Stimulated activated naive CD8-positive, alpha-beta T cell treated with anti-CD3 and anti-CD28 coated beads, Interleukin-15, amount 100 ng/mL, for 72 hours (primary cell): ENCODE measurements at places on chromosomes 11 and 22.

DNA sequence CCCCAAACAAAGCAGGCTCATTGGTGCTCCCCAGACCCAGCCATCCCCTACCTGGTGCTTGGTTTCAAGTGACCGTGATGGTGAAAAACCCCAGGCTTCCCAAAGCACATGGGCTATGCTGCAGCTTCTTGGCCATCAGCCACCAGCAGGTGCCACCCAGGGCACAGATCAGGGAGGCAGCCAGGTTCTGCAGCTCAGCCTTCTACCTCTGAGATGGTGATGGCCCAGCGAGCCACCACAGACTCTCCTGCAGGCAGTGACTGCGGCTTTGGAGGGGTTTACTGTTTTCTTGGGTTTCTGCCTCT lies 70.0 kb upstream of the ALX4 start:
- DNase-seq: no peak

DNA sequence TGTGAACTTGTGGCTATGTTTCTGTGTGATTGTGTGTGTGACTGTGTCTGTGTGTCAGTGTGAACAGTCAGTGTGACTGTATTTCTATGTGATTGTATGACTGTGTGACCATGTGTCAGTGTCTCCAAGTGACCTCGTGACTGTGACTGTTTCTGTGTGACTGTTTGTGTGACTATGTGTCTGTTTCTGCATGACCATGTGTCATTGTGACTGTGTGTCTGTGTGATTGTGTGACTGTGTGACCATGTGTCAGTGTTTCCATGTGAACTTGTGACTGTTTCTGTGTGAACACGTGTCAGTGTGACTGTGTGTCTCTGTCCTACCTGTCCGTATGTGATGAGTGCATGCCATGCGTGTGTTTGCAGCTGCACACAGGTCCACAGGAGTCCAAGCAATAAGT lies 8.8 kb upstream of the PKNOX2 start:
- DNase-seq: no peak

DNA sequence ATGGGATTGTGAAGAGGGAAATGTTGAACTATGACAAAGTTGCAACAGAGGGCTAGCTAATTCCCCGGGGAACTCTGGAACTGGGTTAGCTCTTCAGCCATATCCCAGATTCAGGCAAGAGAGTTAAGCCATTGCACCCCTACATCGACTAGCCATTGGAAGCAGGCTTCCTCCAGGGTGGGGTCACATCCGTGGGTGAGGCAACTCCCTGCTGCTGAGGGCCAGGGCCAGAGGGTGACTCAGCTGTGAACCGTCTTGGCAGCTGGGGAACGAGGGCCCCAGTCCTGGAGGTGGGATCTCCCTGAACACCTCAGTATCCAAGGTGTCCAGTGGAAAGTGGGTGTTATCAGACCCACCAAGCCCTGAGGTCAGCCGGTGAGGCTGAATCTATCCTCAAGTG lies 41.1 kb downstream of the RPS6KA4 start:
- DNase-seq: no peak

GRCh38 chr11:116800610-116801009 lies 8.9 kb upstream of the APOA5 start:
- DNase-seq: no peak

GRCh38 chr11:46308631-46309419 lies 31.4 kb downstream of the CREB3L1 start:
- DNase-seq: peak; percentile 66

- no peak for DNase-seq
These were observed 1.1 kb upstream of the CNGA4 start for GRCh38 chr11:6237761-6238302.

GRCh38 chr11:104967534-104968354 lies 630 bp downstream of the CASP4 start:
- DNase-seq: no peak

DNA sequence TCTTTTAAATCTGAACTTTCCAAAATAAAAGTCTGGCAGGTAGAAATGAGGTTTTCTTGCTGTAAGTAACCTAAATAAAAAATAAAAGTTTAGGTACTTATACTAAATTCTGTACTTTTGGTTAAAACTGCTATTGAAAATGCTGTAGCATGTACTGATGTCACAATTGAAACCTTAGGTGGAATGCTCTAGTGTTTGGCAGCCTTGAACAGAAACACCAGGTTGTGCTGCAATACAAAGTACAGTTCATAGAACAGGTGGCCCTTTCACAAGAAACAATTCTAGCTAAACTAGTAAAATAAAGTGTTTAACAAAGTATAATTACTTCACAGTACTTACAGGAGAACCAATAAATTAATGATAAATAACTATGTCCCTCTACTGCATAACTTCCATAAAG lies 25.1 kb downstream of the NPAT start:
- no peak for DNase-seq

DNA sequence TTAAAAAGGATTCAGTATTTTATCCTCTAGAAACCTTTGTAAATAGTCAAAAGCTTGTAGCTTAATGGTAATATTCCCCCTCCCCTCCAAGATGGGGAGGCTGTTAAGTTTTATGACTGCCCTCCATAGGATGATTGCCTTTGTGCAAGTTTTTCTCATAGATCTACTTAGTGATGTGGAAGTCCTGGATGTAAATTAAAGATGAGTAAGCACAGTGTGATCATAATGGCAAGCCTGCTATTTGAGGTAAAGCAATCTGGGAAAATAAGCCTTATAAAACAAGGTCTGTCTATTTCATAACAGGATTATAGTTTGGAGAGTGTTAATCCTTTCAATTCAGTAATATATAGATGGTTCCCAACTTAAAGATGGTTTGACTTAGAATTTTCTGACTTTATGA lies 216.3 kb downstream of the DDX10 start:
- no peak for DNase-seq

GRCh38 chr11:112017538-112017937 lies 7.7 kb upstream of the DLAT start:
- no peak for DNase-seq

GRCh38 chr11:36540998-36541397 lies 26.8 kb upstream of the RAG1 start:
- DNase-seq: peak; percentile 24

DNA sequence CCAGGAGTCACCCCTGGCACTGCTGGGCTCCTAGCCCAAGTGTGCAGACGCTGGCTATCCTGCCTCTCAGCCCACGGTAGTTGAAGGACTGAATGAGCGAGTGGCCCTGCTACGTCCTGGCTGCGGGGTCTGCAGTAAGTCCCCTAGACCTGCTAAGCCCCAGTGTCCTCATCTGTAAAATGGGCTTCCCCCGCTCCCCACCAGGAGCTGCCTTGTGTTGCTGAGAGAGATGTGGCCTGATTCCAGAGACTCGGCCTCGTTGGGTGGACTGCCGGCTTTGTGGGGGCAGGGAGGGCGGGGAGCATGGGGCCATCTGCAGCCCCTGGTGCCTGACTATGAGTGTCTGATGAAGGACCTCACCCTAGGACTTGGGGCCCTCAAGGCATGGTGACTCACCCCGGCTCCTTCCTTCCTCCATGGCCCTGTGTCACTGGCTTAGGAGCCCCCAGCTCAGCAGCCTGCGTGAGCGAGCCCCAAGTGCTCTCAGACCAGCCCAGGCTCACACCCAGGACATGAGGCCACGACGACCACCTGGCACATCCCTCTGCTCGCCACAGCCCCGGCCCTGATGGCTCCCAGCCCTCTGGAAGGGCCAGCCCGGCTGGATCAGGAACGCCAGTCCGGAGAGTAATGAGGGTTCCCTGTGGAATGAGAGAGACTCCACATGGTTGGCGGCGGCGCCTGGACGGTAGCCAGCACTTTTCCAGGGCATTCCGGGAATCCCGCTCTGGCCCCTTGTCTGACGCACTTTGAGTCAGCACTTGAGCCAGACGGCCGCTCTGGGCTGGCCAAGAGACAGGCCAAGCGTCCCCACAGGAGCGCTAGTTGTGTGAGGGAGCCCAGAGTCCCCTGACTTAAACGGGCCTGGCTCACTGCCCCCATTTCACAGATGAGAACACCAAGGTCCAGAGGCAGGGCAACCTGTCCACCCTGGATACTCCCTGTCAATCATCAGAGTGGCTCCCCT lies 50.5 kb upstream of the SHISAL1 start:
- no peak for DNase-seq

- DNase-seq: no peak
These were observed 1.1 kb upstream of the PITPNB start for GRCh38 chr22:27919942-27920755.

GRCh38 chr22:38850941-38851849 lies 7.4 kb upstream of the NPTXR start:
- no peak for DNase-seq

DNA sequence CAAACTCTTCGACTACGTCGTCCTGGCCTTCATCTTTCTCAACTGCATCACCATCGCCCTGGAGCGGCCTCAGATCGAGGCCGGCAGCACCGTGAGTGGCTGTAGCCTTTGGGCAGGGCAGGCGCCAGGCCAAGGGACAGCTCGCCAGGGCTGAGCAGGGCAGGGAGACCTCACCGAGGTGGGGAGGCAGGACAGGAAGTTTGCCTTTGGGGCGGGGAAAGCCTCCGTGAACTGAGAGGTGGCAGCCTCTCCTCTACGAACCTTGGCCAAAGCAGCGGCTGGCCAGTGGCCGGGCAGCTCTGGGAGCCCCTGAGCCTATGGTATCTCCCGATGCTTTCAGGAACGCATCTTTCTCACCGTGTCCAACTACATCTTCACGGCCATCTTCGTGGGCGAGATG lies 93.2 kb downstream of the CACNA1I start:
- no peak for DNase-seq

DNA sequence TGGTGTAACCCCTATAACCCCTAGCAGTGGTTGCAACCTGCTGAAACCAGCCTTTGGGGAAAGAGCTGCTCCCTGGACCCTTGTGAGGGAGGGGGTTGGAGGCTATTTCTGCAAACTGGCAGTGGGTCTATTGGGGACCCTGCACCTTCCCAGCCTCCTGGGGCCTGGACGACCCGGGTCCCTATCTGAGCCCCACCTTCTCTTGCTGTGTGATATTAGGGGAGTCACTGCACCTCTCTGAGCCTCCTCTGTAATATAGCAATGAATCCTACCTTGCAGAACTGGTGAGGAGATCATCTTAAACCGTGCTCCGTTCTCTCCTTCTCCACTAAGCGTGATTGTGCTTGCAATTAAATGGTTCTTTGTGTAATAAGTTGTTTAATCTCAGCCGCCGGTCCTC lies 24.0 kb upstream of the MPPED1 start:
- DNase-seq: no peak

DNA sequence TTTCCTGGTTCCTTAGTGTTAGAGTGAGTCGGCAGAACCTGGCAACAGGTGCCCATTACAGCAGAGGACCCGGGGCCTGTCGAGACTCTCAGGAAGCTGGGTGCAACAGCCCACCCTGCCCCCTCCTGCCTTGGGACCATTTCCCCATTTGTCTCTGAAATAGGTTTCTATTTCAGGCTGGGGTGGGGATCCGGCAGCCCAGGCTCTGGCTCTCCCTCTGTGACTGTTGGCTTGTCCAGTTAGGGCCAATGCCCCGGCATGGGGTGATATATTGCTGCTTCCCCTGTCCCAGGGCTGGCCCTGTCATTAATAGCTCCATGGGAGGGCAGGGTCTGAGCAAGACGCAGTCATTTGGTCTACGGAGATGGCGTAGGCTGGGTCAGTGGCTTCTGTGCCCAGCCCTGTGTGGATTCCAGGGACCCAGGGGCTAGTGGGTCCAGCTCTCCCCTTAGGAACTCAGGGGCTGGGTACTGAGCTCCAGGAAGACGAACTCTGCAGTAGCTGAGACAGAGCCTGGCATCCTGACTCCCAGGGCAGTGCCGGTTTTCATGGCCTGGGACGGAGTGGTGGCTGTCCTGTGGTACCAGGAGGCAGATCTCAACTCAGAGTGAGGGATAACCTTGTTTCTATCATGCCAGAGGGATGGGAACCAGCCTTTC lies 2.7 kb downstream of the P2RY6 start:
- no peak for DNase-seq

DNA sequence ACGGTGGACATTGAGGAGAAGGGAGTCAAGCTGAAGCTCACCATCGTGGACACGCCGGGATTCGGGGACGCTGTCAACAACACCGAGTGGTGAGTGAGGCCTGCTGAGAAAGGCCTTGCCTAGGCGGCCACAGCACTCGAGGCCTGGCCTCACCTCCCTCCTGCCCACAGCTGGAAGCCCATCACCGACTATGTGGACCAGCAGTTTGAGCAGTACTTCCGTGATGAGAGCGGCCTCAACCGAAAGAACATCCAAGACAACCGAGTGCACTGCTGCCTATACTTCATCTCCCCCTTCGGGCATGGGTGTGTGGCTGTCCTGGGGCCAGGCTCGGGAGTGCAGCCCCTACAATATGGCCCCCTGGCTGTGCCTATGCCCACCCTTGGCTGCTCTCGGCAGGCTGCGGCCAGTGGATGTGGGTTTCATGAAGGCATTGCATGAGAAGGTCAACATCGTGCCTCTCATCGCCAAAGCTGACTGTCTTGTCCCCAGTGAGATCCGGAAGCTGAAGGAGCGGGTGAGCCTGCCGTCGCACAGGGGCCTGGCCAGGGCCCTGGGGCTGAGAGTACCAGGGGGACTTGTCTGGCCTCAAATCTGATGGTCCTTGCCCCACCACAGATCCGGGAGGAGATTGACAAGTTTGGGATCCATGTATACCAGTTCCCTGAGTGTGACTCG lies 3.0 kb upstream of the GP1BB start:
- DNase-seq: no peak

- no peak for DNase-seq
These were observed 937 bp upstream of the FAM168A start for GRCh38 chr11:73598719-73599379.

GRCh38 chr22:37633089-37633624 lies 6.3 kb upstream of the SH3BP1 start:
- peak; percentile 93 for DNase-seq

DNA sequence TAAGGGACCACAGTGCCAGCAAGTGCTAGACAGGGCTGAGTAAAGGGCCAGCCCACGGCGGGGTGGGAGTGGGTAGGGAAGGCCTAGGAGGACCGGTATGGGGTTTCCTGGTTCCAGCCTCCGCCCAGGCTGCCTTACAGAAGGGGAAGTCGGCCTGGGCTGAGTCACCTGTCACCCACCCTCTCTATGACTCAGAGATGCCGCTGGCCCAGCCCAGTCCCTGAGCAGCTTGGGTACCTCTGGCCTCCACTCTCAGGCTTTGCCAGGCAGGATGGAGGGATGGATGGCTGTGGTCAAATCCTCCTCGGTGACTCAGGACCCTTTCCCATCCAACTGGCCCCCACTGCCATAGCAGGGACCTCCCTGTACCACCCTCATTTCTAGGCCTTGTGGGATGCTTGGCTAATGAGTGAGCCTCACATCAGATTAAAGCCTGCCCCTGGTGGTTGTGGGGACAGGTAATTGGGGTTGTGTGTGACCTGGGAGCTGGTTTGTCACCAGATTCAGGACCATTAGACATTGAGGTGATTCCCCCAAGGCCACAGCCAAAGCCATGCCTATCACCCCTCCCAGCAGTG lies 13.9 kb downstream of the SLC35E4 start:
- peak; percentile 70 for DNase-seq

- DNase-seq: no peak
These were observed 10.4 kb upstream of the CD81 start for GRCh38 chr11:2366733-2367132.

GRCh38 chr22:31995046-31995445 lies 48.0 kb upstream of the SLC5A1 start:
- no peak for DNase-seq
